Stomach (tissue), 19 donors: ENCODE measurements at places on chromosomes 16 and 17. TPM values are rescaled to one million over a fixed set of nuclear protein-coding genes. Genes with fewer than 3 reads are reported as not detected.

The MYH2 gene
- 0.18 TPM for total RNA-seq

The TMC8 gene
- 7.8 TPM for total RNA-seq

The MARCHF10 gene
- not detected for total RNA-seq

The ARL4D gene
- total RNA-seq = 9.8 TPM

The CDC42EP4 gene
- total RNA-seq = 44.6 TPM

The SLFN12 gene
- 1.3 TPM for total RNA-seq

The KCTD2 gene
- 25.8 TPM for total RNA-seq

The CD68 gene
- total RNA-seq = 13.9 TPM

The RAB37 gene
- total RNA-seq = not detected

The MAPK8IP3 gene
- 42.6 TPM for total RNA-seq

The GPRC5C gene
- 321 TPM for total RNA-seq
